Stimulated activated naive CD8-positive, alpha-beta T cell treated with anti-CD3 and anti-CD28 coated beads, Interleukin-15, amount 100 ng/mL, for 72 hours (primary cell): ENCODE measurements at places on chromosomes 4 and X.

GRCh38 chr4:187236209-187236890 is 512.7 kb upstream of the FAT1 start:
- no peak for DNase-seq

GRCh38 chr4:163920426-163920825 is 425.9 kb downstream of the TMA16 start:
- DNase-seq = no peak

DNA sequence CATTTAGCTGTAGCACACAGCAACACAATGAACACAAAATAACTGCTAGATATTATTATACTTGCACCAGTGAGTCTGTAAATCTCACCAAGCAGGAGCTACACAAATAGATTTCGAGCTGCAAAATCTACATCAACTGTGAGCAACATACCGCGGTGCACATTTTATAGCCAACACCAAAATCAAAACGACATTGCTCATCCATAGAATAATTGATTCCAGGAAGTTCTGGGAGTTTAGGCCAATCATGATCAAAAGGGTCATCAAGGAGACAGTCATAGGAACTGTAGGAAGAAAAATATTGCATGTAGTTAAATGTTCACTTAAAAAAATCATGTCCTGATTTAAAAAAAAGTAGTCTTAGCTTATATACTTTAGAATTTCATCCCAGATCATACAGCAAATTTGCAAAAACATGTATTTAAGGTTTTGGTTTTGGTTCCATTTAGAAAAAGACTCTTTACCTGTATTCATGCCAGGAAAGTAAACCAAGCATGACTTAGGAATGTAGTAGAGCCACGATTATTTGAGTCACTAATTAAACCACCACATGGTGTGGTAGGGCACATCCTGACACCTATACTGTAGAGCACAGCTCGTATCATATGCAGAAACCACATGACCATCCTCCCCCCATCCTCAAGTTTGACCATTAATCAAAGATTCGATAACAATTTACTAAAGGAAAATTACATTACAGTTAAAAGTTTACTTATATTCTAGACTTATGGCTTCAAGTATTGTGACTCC is 250.4 kb downstream of the ADAMTS3 start:
- DNase-seq = no peak

GRCh38 chrX:15438332-15438731 is 54.1 kb upstream of the VEGFD start:
- DNase-seq = no peak

DNA sequence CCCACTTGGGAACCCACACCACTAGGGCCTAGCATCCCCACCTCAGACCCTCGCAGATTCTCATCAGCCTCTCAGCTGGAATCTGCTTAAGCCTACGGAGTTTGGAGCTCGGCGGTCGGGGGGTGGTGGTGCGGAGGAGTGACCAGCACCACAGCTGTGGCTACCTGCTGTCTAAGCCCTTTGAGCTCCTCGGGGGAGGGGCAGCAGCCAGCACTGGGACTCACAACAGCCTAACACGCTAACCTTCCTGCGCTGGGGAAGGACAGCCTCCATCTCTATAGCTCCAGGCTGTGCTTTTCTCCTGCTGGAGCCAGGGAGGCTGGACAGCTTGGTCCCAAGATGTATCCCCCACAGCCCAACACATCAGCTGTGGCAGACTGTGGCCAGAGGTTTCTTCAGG is 281.5 kb downstream of the USP46 start:
- DNase-seq = no peak

DNA sequence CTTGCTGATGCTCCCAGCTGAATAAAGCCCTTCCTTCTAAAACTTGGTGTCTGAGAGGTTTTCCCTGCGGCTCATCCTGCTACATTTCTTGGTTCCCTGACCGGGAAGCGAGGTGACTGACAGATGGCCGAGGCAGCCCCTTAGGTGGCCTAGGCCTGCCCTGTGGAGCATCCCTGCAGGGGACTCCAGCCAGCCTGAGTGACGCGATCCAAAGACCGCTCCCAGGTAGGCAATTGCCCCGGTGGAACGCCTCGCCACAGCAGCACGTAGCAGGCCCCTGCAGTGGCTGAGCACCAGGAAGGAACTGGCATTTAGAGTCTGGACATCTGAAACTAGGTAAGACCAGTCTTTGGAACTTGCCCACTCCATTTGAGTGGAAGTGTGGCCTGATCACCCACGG is 139.6 kb downstream of the RELL1 start:
- no peak for DNase-seq

- DNase-seq = no peak
Observed at GRCh38 chr4:116499-116898, 7.8 kb upstream of the ZNF718 start.

DNA sequence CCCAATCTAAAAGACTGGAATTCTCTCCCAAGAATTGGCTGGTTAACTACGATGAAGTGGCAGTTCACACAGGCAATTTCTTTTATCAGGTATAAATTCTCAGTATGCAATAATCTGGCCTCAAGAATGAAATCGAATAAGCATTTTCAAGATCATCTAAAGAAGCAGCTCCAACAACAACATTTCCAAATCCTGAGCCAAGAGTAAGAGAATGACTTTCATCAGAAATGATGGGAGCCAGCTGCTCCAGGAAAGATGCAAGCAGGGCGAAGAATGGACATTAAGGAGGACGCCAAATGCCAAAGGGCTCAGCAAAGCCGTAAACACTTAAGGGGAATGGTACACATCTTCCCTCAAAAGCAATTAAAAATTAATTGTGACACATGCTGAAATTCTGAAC is 12.0 kb downstream of the ADAMTS3 start:
- DNase-seq = no peak

GRCh38 chr4:183828839-183829238 is 76.3 kb upstream of the STOX2 start:
- no peak for DNase-seq

- no peak for DNase-seq
Observed at GRCh38 chr4:102733084-102733483, 27.7 kb downstream of the MANBA start.

- no peak for DNase-seq
Observed at GRCh38 chr4:146155152-146155724, 20.3 kb upstream of the LSM6 start.

DNA sequence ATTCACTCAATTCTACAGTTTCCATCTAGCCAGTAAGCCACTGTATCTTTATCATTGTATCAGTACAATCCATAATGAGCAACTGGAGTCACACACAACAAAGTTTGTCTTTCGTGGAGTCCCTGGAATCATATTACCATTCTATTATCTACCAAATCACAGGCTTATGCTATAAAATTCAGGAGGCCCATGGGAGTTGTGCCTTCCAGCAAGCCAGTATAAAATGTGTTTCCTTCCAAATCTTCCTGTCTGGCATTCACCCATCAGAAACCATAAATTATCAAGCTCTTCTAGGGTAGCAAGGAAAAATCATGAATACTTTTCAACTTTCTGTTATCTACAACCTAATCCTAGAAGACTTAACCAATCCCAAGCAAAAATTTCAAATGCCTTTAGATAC is 1383.3 kb upstream of the PCDH7 start:
- DNase-seq = no peak

DNA sequence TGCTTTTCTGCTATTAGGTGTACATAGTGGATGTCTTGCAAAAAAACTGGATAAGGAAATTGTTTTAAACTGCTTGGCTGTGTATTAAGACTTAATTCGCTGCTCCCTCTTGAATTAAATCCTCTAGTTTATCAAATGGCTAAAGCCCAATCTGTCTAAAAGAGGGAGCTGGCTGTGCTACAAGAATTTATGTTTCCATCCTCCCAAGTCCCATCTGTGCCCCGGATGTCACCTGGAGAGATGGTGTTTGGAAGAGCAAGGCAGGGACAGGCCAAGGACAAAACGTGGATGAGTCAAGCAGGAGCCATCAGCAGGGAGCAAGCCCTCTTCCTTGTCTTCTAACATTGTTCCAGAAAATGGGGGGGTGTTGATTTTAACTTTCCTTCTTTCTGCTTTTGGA is 171.3 kb upstream of the LCORL start:
- DNase-seq = no peak

GRCh38 chr4:16721613-16722291 is 176.7 kb downstream of the LDB2 start:
- DNase-seq = no peak

GRCh38 chr4:25160714-25161592 is 704 bp upstream of the SEPSECS start:
- DNase-seq = no peak

- no peak for DNase-seq
Observed at GRCh38 chr4:153486281-153487151, 20.4 kb downstream of the TMEM131L start.

- no peak for DNase-seq
Observed at GRCh38 chr4:189988877-189989431, 38.1 kb downstream of the FRG2 start.

GRCh38 chr4:183185559-183185958 is 86.5 kb downstream of the WWC2 start:
- no peak for DNase-seq

DNA sequence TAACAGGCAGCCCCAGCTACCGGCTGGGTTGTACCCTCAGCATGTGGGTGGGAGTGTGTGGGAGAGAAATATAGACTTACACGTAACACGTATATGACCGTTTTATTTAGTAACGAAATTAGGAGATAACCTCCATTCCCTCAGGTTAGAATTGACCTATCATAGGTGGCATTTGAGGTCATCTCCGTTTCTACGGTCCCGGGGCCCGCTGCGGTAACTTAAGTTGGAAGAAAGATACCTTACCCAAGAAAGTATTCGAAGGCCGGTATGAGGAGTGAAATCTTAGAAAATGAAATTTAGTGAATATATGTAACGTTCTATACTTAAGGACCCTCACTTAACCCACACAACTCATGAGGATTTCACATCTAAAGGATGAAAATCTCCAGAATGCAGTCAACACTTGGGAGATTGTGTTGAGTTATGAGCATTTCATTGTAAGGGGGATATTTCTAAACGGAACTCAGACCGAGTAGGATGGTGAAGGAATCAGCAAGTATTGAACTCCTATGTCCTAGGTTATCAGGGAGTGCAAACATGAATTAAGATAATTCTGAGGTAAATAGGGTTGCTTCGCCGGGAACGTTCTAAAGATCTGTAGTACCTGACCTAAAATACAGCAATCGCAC is 891 bp downstream of the CISD2 start:
- DNase-seq = no peak

- no peak for DNase-seq
Observed at GRCh38 chrX:21700967-21701366, 42.8 kb upstream of the KLHL34 start.

- DNase-seq = no peak
Observed at GRCh38 chr4:112270051-112270450, 15.7 kb downstream of the TIFA start.

- DNase-seq = no peak
Observed at GRCh38 chr4:23269566-23269965, 576.8 kb downstream of the GBA3 start.

GRCh38 chr4:5683566-5683965 is 24.8 kb downstream of the EVC2 start:
- DNase-seq = no peak

- DNase-seq = no peak
Observed at GRCh38 chr4:93501244-93501643, 327.3 kb upstream of the ATOH1 start.

GRCh38 chr4:85701861-85702321 is 226.9 kb downstream of the ARHGAP24 start:
- DNase-seq = no peak

DNA sequence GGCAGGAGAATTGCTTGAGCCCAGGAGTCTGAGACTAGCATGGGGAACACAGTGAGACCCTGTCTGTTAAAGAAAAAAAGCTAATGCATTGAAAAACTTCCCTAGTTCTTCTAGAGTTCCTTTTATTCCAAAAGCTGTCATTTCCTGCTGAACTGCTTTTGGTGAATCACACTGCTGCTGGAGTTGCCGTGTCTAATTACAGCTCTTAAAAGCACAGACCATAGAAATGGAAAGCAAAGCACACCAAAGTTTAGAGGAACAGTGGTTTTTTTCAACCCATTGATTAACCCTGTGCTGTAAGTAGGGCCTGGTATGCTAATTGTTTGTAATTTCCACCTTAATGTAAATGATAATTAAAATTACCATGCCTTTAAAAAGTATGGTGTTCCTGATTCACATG is 52.4 kb downstream of the SEPTIN11 start:
- no peak for DNase-seq

DNA sequence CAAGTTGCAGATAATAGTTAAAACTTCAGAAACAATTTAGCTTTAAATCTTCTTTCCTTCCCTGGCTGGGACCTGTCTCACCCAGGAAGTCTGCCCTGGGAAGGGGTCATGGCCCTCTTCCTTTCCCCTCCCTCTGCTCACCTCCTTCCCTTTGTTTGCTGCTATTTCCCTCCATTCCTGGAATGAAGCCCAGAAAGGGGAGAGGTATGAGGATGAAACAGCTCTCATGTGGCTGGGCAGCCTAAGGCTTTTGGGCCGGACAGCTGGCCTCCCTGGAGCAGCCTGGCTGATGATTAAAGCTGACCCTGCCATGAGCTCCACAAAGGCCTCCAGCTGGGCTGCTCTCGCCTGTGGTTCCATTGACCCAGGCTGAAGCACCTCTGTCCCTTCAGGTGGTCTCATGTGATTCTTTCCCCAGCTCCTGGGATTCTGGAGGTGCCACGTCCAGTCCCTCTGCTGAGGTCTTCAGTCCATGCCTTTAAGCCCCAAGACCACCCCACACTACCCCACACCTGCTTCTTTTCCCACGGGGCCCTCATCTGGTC is 202.1 kb downstream of the PTTG2 start:
- no peak for DNase-seq

DNA sequence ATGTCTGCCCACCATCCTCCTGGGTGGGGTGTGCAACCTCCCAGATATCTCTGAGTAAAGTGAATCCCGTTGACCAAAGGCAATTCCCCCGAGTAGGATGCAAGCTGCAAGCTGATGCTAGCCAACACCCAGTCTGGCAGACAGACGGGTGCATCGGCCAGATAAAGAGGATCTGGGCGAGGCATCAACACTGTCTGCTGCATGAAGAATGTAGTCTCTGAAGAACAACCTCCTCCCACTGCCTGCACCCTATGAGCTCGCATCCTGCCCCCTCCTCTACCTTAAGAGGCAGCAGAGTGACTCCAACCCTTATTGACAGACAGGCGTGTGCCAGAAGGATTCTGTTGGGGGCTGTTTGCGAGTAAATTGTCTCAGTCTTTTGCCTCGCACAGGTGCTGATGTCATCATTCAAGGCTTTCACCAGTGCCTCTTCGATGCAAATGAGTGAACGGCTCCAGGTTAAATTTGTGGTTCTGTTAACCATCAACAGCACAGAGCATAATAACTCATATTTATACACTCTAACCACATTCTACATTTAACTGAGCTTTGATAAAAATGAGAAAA is 546.9 kb downstream of the BCOR start:
- no peak for DNase-seq

GRCh38 chr4:180947425-180947824 is 1295.8 kb upstream of the TENM3 start:
- DNase-seq = no peak

- DNase-seq = no peak
Observed at GRCh38 chrX:17298564-17298963, 76.4 kb upstream of the NHS start.
